ENCODE measurements at places on chromosomes 4 and X. TPM values are rescaled to one million over a fixed set of nuclear protein-coding genes. Genes with fewer than 3 reads are reported as not detected.

DNA sequence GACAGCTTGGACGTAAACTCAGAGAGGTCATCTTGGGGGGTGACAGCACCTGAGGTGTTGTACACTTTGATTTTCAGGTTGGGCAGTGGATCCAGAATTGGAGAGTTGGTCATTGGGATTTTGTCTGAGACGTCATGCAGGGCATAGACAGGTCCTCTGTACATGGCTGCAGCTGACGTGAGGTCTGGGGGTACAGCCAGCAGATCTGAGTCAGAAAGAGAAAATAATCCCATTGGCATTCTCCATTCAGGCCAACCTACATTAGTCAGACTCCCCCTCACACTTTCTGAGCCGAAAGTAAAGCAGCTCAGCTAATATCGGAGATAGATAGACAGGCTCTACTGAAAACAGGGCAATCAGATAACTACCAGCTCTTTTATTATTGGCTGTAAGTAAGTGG lies 329.7 kb downstream of the UNC5C start:
- no peak for DNase-seq

TREX2 gene
- total RNA-seq: 0.39 TPM

RAI2 gene
- total RNA-seq: 23.8 TPM

CFAP47 gene
- not detected for total RNA-seq

- no peak for DNase-seq
Measured at GRCh38 chrX:78661836-78662235, 2.7 kb upstream of the RTL3 start.

- no peak for DNase-seq
Measured at GRCh38 chr4:52648836-52649235, 10.3 kb downstream of the USP46 start.

DNA sequence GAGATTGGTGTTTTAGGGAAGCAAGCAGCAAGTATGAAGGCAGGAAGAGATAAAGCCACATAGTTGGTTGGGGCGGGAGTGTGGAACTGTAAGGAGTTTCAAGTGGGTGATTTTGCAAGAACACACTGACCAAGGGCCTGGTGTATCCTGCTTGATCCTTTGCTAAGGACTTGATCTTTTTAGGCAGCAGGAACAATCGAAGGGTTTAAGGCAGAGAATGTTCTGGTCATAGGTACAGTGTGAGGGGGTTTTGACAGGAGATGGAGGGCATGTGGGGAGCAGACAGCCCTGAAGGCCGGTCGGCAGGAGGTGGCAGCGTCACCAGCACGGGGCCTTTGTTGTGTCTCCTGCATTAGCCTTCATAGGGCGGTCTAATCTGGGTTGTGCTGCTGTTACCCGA lies 54.7 kb downstream of the FAM193A start:
- no peak for DNase-seq

HS3ST1 gene
- 1.9 TPM for total RNA-seq

DNA sequence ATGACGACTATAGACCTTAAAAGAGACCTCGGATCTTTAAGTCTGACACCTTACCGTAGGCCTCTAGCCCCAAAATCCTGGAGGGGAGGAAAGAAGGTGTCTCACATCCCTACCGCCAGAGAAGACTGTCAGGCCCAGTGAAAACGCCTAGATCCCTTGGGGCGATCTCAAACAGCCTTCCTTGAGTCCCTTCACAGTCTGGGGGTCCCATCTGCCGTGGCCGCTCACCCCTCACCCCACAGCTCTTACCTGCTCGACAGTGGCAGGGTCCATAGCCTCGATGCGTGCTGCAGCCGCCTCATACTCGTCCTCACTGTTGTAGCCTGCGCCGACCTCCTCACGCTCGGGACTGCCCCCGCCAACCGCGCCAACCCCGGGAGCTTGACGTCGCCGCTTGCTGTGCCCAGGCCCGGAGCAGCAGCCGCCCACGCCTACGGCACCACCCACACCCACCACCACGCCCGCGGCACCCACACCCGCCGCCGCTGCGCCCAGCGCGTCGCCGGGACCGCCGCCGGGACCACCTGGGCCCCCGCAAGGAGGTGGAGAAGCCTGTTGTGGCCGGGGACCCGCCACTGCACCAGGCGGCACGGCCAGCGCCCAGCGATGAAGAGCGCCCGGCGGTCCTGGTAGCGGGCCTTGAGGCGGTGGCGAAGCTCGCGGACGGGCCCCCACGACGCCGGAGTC lies 536 bp downstream of the OTUD5 start:
- peak; percentile 39 for DNase-seq

SUPT20HL1 gene
- total RNA-seq: not detected

HERC5 gene
- 3.7 TPM for total RNA-seq

DNA sequence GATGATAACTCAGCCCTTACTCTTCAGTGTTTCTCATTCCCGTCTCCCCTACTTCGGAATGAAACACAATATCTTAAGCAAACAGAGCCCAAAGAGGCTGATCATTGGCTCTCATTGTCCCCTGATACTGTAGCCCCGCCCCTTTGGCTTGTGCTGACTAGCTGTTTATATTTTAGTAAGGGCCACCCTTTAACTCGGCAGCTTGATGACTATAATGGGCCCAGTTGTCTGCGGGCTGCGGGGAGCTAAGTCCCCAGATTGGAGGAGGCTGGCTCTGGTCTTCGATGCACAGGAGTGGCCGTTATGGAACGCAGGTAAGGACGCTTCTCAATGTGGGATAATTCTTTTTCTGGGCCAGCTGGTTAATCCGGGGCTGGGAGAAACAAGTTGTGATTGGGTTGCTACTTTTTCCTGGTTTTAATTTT lies at the start of gene TRIM2:
TSS of gene TRIM2 (plus strand) at position 197 of the 425 bp plus-strand sequence. CDS start at position 285, 88 bp downstream.
- DNase-seq: peak; percentile 74

DNA sequence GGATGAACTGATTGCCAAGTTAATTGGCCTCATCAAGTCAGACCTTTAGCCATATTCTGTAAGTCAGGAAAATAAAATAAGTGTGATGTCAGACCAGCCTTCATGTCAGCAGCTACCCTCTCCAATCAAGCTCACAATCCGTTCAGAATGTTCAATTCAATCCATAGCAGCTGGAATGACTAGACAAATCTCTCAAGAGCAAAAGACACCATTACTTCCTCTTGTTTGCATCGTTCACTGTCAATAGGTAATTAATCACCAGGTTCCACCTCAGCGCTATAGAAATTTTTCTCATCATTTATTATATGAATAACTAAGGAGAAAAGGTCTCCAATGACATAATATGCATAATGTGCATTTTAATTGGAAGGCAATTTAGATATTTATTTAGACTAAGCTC lies 321.0 kb upstream of the GRIA3 start:
- no peak for DNase-seq

KCNE5 gene
- 0.50 TPM for total RNA-seq

DNA sequence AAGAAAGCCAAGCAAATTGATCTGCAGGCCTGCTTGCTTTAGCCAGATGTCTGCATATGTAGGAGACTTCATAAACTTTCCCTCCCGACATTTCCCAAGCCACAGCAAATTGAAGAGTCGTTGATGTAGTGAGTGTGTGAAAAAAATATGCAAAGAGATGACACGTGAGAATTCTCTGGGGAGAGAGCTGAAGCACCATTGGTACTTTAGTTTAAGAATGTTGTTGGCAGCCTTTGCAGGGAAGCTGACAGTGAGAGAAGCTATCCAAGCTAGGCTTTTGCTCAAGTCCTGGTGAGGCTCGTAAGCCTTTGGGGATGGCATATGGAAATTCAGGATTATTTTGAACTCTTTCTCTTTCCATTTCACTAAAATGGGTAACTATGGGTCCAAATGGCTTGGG lies 87.5 kb downstream of the GLRA2 start:
- no peak for DNase-seq

PDHA1 gene
- 697 TPM for total RNA-seq

DNA sequence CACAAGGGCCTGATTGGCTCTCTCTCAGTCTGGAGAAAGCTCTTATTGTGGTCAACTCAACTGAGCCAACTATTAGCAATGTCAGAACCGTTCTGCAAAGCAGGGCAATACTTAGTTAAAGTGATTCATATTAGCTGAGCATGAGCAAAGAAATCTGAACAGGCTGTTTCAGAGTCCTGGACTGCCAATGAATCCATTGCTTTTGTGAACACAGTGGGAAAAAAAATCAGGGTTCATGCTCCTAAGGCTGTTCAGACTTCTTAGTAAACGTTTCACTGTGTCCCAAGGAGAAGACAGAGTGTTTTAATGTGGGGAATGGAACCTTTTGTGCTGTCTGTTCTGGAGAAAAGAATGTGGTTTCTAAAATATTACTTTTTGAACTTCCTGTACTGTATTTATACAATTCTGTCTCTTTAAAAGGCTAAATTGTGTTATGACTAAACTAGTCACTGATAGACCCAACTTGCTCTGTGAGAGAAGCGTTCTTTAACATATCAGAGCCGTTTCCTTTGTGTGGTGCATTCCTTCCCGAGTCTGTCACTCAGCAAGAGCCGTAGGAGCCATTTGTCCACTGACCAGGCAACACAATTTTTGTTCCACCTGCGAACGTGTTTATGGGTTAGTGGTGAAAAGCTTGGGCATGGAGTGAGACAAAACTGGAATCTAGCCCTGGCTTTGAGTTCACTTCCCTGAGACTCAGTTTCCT lies 366.1 kb downstream of the FBXO8 start:
- DNase-seq: no peak

- DNase-seq: no peak
Measured at GRCh38 chr4:173508386-173509035, 21.5 kb downstream of the HAND2 start.

GRCh38 chrX:42437211-42437610 lies 340.8 kb downstream of the PPP1R2C start:
- DNase-seq: no peak

DNA sequence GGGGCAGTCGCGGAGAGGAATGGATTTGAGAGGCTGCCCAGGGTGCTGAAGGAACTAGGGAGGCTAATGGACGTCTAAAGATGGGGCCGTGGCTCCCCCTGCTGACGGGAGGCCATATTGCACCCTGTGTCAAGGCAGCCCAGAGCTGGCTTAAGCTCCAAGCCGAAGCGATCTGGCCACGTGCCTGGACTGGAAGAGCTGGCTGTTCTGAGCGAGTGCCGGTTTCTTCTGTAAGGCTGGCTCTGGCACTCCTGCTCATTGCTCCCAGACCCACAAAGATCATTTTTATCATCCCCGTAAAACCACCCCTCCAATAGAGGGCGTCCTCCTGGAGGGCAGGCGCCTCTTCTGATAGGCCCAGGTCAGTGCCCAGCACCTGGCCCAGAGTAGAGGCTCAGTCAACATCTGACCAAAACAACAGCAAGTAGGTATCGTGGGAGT lies 5.6 kb downstream of the PNCK start:
- DNase-seq: peak; percentile 86

GRCh38 chr4:104901438-104901837 lies 245.2 kb upstream of the TET2 start:
- no peak for DNase-seq

DNA sequence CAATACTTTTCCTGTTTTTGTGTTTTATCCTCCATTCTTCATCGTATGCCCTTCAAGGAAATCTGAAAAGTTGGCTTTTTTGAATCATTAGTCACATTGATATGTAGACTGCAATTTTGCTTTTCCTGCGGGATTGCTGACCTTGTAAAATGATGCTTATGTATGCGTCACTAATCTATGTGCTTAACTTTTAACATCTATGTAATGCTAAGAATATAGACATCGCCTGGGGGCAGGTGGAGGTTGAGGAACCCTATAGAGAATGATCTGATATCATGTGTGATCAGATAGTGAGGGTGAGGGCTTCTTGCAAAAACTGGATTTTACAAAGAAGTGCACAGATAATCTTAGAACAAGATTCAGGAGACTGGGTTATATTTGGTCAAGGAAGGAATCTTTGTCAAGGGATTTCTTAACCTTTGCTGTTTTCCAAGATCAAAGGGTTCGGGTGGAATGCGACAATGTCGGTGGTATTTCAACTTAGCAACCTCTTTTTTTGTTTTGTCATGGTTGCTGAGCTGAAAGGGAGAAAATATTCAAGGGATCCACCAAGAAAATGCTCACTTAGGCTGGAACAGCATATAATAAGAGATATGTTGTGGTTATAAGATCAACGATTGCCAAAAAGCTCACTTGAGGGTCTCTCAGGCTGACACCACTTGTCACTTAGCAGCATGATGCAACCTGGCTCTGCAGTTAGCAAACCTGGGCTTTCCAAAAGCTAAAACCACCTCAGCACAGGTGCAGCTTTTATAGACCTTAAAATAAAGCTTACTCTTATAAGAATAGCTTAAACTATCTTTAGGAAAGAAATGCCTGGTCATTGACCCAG lies 70.6 kb upstream of the PUDP start:
- DNase-seq: no peak

DNA sequence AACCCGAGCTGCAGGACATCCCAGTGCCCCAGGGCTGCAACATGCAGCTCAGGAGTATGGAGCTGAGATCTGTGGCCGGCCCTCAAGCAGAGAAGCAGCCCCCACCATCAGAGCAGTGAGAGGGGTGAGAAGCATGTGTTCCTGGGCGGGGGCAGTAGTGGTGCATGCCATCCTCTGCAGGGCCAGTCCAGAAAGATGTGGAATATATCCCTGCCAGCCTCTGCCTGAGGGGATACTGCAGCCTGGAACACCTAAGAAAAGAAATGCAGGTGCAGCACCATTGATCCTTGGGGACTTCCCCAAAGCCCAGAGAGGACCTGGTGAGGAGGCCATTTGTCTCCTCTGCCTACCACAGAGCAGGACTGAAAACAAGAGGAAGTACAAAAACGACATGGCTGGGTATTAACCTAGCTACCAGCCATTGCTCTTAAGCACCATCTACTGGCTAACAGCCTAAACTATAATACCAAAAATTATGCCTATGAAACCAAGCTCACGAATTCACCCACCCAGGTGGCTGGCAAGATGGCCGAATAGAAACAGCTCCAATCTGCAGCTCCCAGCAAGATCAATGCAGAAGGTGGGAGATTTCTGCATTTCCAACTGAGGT lies 158.8 kb downstream of the ADGRA3 start:
- no peak for DNase-seq

- no peak for DNase-seq
Measured at GRCh38 chr4:162461952-162462351, 298.2 kb upstream of the FSTL5 start.

- DNase-seq: no peak
Measured at GRCh38 chr4:76606645-76607265, 171.7 kb downstream of the SHROOM3 start.

DOK7 gene
- 21.5 TPM for total RNA-seq

- DNase-seq: no peak
Measured at GRCh38 chrX:10288373-10288975, 131.7 kb downstream of the CLCN4 start.
